Stromal cell of bone marrow (primary cell): ENCODE measurements at places on chromosomes 6 and 20.

GRCh38 chr6:84016029-84016428, 17.5 kb upstream of the MRAP2 start:
- no peak for DNase-seq

GRCh38 chr6:29506446-29507067, 18.8 kb upstream of the MAS1L start:
- DNase-seq = no peak

DNA sequence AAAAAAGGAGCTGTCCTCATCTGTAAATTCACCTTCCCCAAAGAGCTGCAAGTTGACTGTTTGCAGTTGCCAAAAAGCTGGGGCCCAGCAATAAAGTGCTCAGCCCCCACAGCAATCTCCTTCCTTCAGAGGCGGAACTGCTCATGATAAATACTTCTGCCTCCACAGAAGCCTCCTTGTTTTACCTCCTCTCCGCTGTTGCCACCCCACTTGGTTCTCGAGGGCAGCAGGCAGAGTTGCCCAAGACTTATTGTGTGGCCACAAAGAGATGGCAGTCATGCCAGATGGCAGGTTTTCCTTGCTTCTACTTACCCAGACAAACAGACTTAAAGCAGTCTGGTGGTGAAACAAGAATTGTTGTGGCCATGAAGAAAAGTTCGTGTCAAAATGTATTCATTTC, 66.3 kb downstream of the SLX4IP start:
- no peak for DNase-seq

DNA sequence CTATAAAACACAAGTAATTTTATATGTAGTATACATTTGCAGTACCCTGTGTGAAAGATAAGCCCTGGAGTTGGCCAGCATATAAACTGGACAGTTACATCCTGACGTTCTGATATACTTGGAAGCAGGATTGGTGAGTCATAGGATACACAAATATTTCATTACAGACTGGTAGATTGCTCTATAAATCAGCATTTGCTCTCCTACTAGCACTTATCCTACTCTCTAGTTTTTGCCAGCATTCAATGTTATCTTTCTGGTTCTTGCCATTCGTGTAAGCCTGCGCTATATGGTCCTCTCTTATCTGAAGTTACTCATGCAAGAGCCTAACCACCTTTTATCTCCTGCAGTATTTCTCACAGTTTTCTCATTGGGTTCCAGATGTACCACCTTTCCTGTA, 680.2 kb upstream of the MMS22L start:
- DNase-seq = no peak

- DNase-seq = no peak
Measured at GRCh38 chr20:3203315-3204123, 963 bp downstream of the DDRGK1 start.

DNA sequence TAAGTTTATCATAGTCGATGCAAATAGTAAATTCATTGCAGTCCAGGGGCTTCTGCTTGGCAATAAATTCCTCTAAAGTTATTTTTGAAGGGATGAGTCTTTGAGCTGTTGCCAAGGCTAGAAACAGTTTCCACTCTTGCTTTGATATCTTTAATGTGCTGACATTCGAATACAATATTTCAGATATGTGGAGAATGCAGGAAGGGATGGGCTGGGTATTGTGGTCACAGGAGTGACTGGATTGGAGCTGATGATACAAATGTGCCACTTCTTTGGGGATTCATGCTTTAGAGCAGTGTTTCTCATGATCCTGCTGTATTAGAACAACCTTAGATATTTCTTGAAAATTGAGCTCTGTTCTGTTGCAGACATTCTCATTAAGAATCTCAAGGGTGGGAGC, 139.0 kb downstream of the PRDM13 start:
- DNase-seq = no peak

DNA sequence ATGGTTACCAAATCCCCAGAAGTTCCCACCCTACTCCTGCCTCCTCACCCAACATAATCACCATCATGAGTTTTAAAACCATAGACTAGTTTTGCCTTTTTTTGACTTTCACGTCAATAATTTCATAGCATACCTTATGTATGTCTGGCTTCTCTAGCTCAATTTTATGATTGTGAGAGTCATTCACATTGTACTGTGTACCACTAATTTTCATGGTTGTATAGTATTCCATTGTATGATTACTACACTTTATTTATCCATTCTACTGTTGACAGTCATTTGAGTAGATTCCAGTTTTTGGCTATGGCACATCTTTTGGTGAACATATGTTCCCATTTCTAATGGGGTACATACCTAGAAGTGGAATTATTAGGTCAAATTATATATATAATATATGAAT, 195.3 kb upstream of the TCF21 start:
- no peak for DNase-seq

GRCh38 chr6:119255492-119255891, 94.1 kb downstream of the MAN1A1 start:
- no peak for DNase-seq
